Nucleus accumbens (tissue), 56 donors: ENCODE measurements at places on chromosomes 5 and 9.

- no peak for DNase-seq
These were observed 26.2 kb downstream of the OSMR start for GRCh38 chr5:38871790-38872551.

- no peak for DNase-seq
These were observed 42.8 kb upstream of the PARP8 start for GRCh38 chr5:50623666-50624065.

GRCh38 chr5:53438486-53439472 is 41.6 kb upstream of the FST start:
- no peak for DNase-seq

DNA sequence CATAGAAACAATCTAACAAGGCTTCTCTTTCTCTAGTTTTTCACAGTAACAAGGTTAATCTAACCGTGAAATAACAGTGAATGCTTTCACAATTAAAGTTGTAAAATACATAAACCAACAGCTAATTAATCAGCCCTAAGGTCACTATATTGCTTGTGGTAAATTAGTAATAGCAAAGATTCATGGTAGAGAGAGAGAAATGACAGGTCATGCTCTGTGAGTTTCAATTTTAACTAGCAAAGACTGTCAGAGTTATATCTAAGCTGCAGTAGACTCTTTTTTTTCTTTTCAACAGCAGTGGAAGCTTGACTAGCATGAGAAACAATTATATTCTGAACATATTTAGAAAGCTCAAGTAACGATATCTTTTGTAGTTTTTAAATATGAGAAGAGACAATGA is 1068.0 kb downstream of the MAT2B start:
- DNase-seq: no peak

DNA sequence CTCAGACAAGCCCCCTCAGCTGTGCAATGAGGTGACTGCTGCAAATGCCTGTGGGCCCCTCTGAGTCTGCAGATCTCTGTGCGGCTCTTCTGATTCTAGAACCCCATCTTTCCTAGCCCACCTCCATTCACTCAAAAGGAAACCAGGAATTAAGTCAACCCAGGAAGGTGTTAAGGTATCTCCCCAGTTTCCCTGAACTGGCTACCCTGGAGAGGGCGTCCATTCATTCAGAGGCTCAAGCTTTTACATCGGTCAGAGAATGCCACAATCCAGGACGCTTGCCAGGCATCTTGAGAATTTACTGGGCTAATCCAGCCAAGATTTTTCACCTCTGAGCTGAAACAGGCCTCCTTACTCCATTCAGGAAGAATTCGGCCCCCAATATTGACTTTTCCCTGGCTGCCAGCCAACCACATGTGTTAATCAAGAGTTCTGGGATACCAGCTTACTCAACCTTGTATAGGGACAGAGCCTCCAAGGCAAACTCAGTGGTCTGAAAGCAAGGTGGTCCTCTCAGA is 889 bp upstream of the ADAMTS12 start:
- no peak for DNase-seq
